ENCODE measurements at places on chromosomes 13 and 19.

- no peak for DNase-seq
Measured at GRCh38 chr13:44837250-44837649, 152.0 kb downstream of the NUFIP1 start.

DNA sequence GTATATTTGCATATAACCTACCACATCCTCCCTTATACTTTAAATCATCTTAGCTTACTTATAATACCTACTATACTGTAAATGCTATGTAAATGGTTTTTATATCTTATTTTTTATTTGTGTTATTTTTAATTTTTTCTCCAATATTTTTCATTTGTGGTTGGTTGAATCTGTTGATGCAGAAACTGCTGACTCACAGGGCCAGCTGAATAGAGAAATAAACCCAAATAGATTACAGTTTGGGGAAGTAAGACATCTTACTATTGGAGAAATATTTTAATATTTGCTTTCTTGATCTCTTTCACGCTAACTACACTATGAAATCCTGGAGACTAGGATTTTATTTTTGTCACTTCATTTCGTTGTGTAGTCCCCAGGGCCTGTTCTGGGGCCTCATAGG lies 7.1 kb downstream of the SMAD9 start:
- no peak for DNase-seq

DNA sequence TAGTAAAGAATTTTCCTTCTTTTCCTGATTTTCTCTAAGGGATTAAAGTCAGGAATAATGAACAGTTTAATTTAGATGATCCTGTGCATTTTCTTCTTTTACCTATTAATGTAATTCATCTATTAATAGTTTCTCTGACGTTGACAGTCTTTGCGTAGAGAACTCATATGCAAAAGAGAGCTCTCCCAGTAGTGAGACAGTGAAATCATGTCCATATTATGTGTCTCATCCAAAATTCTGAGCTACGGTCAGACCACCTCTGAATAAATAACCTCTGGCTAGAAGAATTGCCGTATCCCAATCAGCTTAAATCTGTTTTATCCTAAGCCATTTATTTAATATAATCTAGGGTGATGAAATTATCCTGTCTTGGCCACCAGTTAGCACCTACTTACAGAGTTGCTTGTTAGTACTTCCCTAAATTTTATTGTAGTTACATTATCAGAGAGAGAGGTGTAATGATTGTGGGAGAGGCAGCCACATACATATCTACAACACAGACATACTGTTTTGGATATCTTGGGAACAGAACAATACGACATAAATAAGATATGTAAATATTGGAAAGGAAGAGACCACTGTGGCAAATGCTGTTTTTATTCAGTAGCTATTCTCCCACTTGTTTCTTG lies 30.7 kb downstream of the PDS5B start:
- DNase-seq: no peak

DNA sequence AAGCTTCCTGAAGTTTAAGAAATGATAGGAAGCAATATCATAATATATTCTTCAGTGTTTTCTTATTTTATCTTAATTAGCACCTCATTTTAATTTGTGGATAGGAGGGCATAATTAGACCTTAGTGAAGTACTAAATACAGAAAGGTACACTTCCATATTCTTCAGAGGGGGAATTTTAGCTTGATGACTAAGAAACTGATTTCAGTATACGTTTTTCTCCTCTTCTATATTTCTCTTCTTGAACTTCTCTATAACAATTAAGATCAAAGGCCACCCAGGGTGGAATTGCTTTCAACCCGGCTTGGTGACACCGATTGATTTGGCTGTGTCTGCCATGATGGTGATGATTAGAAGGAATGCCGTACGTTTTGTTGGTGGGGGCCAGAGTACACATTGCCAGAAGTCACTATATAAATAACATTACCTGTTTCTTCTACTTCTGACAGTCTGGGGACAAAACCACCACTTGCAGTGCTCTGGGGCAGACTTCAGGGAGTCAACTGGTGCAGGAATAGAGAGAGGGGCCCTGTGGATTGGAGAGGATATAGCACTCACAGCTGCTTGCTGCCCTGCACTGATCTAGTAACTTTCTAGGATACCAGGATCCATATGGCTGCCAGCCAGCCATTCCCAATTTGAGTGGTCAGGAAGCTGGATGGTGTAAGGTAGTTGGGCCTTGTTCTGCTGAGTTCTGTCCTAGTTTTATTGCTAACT lies 73.8 kb downstream of the SPATA13 start:
- DNase-seq: no peak
